Activated T-helper 9 cell treated with anti-CD3 and anti-CD28 coated beads, Interleukin-2, amount 50 U/mL, for 16 hours (primary cell): ENCODE measurements at places on chromosomes 3 and 15.

GRCh38 chr15:74421302-74422245, 12.2 kb downstream of the SEMA7A start:
- DNase-seq, result no peak

DNA sequence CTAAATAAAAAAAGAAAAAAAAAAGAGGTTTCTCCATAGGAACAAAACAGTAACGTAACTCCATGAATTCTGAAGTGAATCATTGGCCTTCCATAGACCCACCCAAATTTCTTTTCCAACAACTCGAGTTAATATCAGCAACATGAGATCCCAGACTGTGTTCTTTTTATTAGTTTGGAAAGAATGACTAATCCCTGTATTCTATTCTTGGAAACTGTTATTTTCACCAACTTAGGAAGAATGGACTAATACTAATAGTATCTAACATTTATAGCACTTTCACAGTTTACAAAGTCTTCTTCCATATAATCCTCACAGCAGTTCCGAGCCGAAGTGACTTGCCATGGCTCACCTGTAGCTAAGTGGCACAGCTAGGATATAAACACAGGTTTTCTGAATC, 72.7 kb upstream of the SLC4A7 start:
- DNase-seq, result no peak

GRCh38 chr3:195601382-195601781, 17.6 kb upstream of the APOD start:
- no peak for DNase-seq

DNA sequence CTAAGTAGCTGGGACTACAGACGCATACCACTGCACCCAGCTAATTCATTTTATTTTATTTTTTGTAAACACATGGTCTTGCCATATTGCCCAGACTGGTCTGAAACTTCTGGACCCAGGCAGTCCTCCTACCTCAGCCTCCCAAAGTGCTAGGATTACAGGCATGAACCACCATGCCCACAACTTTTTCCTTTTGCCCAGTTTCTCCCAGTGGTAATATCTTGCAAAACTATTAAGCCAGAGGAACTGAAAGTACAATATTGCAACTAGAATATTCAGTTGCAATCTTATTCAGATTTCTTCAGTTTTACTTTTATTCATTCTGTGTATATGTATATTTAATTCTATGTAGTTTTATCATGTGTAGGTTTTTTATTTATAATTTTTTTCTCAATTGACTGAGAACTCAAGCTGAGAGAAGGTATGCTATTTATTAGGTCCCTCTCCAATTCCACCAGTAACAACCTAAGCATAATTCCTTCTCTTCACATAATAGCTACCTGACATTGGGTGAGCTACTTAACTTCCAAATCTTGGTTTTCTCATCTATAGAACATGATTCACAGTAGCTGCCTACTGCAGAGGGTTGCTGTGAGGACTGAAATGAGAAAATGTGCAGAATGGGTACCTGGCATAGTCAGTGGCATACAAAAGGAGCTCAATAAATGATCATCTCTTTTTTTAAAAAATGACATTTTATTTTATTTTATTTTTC, 30.8 kb downstream of the KLHL18 start:
- no peak for DNase-seq

- DNase-seq, result no peak
These were observed 263.3 kb upstream of the NR2E3 start for GRCh38 chr15:71547011-71547410.

- no peak for DNase-seq
These were observed 23.5 kb downstream of the RUVBL1 start for GRCh38 chr3:128100161-128100560.

DNA sequence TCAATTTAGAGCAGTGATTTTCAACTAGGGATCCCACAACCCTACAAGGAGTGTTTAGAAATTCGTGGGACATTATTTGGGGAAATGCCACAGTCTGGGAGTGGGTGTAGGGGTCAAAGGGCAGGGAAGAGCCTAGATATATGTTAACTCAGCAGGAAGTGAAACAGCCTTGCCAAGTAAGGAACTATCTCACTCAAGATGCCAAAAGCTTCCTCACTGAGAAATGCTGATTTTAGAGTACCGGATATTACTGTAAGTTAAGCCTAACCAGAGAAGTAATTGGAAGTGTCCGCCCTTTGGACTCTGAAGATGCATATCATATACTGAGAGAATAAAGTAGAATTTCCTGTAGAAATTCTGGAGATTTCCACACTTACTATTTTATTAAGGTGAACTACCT, 158.6 kb downstream of the BBX start:
- no peak for DNase-seq

DNA sequence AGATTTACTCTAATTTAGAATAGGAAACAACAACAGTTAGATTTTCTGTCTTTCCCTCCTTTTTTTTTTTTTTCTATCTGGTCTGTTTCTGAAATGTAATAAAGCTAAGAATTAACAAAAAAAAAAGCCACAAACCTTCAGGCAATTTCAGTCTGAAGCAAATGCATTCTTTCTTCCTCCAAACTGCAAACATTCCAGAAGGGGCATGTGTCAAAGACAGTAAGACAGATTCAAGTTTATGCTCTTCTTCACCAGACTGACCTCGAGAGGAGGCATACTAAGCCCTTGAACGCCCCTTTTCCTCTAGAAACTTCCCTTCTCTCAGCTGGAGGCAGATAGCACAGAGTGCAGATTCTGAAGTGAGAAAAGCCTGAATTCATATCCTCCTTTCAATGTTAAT, 654.6 kb upstream of the LMCD1 start:
- no peak for DNase-seq

GRCh38 chr15:46685681-46686080, 1031.6 kb upstream of the SEMA6D start:
- DNase-seq, result no peak

DNA sequence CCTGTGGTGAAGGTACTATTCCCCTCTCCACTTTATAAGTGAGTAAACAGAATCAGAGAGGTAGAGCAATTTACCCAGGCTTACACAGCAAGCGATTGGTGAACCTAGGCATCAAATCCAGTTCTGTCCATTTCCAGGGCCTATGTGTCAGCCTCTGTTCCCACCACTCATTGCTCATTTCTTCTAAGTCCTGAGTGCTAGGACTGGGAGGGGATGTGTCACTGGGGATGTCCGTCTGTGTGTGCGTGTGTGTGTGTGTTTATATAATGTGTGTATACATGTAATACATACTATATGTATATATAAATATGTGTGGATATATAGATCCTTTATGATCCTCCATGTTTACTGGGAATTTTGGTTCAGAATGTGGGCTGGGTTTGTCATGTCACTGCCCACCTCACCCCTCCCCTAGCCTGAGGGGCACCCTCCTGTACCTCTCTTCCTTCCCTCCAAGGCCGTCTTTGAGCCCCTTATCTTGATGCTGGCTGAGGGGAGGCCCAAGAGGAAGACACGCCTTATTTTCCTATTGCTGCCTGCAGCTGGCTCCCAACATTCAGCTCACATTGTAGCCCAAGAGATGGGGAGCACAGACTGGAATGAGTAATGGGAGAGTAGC, 2.1 kb downstream of the TMEM43 start:
- DNase-seq, result no peak

GRCh38 chr3:114456742-114457141, 162.9 kb downstream of the TIGIT start:
- DNase-seq, result no peak

GRCh38 chr15:42184296-42184695, 23.8 kb downstream of the VPS39 start:
- DNase-seq, result no peak

GRCh38 chr3:140429791-140430190, 248.1 kb upstream of the TRIM42 start:
- DNase-seq, result no peak

DNA sequence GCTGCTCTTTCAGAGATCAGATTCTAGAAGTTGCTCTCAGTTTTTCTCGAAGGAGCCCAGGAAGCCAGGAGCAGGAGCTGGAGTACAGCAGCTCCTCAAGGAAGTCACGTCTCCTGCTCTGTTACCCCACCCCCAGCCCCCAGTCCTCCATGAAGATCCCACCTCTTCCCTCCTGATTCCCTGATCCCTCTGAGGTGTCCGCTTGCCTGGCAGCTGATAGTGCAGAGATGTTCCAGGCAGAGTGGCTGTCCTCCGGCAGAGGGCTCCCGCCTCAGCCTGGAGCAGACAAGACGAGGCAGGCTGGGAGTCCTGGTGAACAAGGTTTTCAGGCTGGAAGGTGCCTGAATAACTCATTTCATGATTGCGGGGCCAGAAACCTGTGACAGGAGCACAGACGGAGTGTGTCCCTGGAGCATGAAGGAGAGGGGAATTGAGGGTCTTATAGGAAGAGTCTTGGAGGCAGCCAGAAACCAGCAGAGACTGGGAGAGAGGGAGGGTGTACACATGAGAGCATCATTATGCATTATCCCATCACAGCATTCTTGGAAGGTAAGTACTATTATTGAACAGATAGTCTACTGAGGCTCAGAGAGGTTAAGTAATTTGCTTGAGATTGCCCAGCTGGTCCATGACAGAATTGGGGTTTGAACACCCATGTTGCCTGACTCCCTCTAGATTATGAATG, 1.2 kb downstream of the HRH1 start:
- no peak for DNase-seq
